ENCODE measurements at places on chromosomes 2 and 18. TPM values are rescaled to one million over a fixed set of nuclear protein-coding genes. Genes with fewer than 3 reads are reported as not detected.

DNA sequence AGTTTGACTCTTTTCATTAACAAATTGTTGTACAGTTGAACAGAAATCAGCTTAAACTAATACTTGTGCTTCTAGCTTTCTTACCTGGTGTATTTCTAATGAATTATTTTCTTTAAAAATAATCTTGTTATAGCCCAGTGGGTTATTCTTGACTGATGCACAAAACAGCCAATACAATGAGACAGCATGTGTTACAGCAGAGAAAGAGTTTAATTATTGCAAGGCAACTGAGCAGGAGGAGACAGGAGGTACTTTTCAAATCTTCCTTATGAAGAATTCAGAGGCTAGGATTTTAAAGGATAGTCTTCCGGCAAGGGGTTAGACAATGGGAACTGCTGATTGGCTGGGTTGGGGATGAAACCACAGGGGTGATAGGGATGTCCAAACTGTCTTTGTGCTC lies 64.5 kb upstream of the TPO start:
- DNase-seq: no peak

- DNase-seq: no peak
Observed at GRCh38 chr2:1517786-1518185, 104.5 kb downstream of the TPO start.

DNA sequence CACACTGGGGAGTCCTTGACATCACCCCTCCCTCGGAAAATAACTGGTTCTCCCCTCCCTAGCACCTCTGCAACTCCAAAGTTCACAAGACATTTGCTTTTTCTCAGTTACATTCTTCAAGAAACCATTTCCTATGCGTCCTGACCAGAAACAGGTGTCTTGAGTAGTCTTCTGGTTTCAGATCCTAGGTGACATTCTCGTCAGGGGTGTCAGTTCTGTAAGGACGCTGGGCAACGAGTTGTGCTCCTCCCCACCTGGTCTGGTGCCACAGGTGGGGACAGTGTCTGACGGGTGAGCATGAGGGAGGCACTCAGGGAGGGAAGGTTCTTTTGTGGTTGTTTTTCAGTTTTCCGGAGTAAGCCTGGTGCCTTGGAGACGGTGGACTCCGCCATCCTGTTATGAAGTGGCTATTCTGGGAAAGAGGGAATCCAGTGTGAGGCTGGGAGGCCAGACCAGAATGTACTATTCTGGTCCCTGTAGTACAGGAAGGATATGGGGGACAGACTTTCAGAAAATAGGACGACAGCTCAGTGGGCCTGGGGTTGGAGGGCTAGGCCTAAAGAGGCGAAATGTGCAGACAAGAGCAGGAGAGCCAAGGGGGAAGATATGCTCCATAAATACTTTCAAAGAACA lies 50.6 kb downstream of the EPAS1 start:
- no peak for DNase-seq

DNA sequence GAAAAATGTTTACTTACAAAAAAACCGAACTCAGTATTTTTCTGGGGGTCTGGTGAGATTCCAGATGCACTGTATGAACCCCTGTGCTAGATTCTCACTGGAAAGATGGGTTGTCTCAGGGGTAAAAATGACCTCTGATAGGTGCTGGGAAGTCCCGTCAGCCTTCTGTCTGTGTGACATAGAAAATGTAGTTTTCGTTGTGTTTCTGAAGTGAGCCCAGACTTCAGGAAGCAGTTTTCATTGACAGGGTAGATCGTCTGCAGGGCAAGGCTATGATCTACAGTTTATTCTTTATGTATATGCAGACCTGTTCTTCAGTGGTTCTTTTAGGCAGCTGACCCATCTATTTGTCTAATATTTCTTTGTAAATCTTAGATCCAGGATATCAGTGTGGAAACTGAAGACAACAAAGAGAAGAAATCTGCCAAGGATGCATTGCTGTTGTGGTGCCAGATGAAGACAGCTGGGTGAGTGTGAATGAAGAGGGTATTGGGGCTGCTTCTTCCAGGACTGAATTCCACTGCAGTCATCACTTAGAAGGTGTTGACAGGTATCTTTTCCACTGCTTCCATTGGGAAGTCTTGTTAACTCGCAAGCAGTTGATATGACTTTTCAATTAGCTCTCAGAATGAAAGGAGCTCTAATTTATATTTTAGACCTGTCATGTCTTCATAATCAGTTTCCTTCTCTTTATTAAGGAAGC lies 107.5 kb upstream of the EML6 start:
- no peak for DNase-seq

GRCh38 chr18:57772387-57772799 lies 30.7 kb downstream of the ATP8B1 start:
- no peak for DNase-seq

GRCh38 chr2:177211576-177212105 lies 953 bp upstream of the HNRNPA3 start:
- no peak for DNase-seq

DNA sequence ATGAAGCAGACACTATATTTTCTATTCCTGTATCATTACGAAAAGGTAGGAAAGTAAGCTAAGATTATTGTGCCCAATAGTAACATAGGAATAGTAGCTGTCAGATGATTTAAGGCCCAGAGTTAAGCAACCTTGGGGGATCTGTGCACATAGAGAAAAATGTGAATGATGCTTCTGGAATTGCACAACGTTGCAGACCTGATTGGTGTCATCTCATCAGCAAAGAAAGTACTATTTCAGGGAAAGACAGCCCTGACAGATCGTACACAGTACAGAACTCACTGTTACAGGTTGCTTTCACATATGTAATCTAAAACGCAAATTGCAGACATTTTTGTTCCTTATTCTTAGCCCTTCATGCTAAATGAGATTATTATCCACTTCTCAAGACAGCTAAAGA lies 535.9 kb downstream of the TRIB2 start:
- no peak for DNase-seq

DNA sequence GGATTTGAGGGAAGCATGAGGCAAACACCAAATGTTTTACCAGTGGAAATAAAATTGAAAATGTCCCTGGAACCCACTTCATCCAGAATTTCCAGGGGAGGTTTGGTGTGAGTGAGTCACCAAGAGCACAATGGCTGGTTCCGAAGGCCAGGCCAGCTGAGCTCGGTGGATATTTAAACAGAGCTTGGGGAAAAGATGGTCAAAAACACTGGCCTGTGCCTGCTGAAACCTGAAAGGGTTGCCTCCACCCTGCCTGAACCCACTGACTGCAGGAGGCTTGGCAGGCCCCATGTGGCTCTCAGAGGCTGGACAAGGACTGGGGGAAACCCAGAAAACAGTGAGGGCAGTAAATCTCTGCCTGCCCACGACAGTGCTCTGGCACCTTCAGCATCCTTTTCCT lies 93.9 kb downstream of the TTC32 start:
- DNase-seq: no peak

The EXOC6B gene
- 15.5 TPM for polyA plus RNA-seq

The IL37 gene
- polyA plus RNA-seq: not detected

The MBD1 gene
- polyA plus RNA-seq: 36.0 TPM

The CFAP221 gene
- 0.12 TPM for polyA plus RNA-seq

The EGR4 gene
- not detected for polyA plus RNA-seq

The RAMP1 gene
- 10.8 TPM for polyA plus RNA-seq
